ENCODE measurements at places on chromosomes 16 and 17.

DNA sequence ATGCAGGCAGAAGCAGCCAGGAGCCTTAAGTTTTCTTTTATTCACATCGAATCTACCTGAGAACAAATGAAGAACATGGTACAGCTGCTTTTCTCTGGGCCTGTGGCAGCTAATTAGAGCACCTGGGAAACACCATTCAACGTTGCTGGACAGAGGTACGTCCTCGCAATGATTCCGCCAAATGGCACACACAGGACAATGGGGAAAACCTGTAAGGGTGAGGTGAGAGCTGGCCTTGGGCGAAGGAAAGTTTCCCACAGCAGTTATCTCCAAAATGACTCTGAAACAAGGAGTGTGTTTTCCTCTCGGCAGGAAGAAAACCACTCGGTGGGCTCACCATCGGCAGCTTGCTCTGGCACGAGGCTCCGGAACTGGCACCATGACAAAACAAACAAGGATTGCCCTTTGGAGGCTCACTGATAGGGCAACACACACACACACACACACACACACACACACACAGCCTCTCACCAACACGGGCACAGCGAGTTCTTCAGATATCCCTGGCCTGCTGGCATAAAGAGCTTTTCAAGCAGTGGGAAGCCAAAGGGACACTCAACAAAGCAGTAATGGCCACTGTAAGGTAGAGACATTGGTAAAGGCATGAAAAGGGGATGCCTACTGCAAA is 73.7 kb downstream of the ZFHX3 start:
- peak; percentile 90 for DNase-seq

- no peak for DNase-seq
Measured at GRCh38 chr17:78442648-78443218, 64.3 kb downstream of the PGS1 start.

DNA sequence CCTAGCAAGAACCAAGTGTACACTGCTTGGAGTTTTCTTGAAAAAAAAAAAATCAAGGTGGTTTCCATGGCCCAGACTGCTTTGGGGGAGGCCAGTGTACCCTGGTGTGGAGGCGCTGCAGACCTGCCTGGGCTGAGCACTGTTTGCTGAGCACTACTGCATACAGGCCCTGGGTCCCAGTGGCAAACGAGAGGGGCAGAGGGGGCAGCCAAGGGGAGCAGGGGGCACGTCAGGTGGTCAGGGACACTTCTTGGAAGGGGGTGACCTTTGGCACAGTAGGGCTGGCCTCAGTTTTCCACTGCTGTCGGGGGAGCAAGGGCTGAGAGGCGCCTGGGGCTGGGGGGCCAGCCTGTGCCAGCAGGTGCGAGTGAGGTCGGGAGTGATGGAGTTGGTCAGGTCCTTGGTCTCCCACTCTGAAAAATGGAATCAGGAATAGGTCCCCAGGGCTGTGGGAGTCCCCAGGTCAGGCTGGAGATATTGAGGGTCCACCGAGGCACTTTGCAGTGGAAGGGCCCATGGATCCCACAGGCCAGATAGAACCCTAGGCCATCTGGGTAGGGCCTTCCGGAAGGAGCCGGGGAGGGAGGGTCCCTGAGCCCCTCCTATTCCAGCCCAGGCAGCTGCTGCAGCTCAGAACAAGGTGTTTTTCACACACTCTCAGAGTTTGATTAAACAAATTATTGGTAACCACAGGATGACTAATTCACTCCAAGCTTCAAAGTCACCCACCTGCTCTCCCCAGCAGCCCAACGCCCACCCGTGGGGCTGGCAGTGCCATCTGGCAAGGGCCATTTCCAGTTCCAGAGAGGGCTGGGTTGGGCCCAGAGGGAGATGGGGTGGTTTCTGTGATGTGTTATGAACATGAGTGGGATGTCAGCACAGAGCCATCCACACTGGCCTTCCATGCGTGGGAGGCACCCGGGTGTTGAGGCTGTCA is 3.5 kb downstream of the ZFPM1 start:
- DNase-seq = no peak

GRCh38 chr17:67585077-67585602 is 132.6 kb upstream of the NOL11 start:
- peak; percentile 40 for DNase-seq

- DNase-seq = peak; percentile 83
Measured at GRCh38 chr17:44014437-44015172, at the start of gene TMEM101. Gene TMEM101, minus strand, starts transcription at chr17:44014963. Its CDS starts 11 bp downstream, at chr17:44014952.

DNA sequence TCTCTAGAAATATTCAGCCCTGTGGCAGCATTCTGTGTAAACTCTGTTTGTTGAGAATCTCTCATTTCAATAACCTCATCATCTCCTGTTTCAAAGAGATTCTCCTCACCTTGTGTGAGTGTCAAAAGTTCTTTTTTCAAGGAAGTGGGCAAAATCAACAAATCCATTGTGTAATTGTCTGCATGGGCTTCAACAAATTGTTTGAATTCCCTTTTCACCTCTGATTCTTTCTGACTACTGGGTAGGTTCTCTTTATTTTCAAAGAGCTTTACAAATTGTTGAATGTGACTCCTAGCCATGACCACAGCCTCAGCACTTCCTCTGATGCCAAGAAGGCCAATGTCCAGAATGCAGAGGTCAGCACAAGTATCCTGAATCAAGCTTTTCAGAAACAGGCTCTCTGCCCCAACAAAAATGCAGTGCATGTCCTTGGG is 48.0 kb downstream of the N4BP1 start:
- DNase-seq = peak; percentile 58

DNA sequence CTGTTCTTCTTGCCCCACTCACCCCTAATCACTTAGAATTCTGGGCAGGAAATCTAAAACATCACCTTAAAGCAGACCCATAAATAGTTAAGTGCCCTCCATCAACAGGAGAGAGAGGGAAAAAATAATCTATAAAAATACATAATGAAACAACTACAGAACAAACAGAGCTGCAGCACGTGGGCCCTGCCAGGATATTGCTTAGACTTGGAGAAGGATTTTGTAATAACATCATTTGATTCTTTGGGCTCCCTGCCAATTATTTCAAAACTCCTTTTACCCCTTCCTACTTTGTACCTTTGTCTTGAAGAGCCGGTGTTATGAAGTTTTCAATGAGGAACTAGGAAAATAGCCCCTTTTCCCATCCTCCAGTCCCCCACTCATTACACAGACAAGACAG is 130.6 kb upstream of the TOX3 start:
- DNase-seq = no peak

DNA sequence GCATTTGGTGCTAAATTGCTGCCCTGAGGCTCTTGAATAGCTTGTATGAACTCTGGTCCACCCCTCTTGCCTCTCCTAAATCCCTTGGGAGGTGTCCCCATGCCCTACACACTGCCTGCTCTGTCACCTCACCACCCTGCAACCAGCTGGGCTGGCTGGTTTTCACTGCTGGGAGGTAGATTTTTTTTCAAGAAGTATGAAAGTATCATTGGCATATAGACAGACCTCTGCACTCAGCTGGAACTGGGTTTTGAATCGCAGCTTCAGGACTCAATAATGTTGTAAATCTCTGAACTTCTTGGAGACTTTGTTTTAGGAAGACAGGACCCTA is 184.9 kb downstream of the MSI2 start:
- no peak for DNase-seq

Measured in endothelial cell of umbilical vein (primary cell).